Substantia nigra (tissue), 51 donors: ENCODE measurements at places on chromosomes 7 and 10.

DNA sequence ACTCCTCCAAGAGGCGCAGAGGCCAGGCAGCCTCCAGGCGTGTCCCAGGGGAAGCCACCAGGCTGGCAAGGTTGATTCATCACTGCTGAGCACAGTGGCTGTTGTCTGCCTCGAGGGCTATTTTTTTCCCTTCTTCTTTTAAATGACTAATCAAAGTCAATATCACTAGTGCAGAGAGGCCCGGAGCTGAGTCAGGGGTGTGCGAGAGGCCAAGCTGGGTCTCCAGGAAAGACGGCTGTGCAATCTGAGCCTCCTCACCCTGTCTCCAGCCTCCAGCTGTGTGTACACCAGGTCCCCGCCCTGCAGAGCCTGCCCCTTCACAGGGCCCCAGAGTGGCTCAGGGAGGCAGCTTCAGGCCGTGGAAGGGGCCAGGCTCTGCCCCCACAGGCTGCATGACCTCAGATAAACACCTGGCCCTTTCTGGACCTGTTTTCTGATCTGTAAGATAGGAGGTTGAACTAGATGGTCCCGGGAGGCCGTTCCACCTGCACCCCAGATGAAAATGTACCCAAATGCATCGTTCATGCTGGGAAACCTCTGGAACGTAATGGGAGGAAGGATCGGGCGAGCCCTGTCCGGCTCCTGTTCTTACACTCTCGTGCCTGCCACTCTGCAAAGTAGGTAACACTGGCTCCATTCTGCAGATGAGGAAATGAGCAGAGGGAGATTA is 3.7 kb downstream of the STX1A start:
- DNase-seq, result no peak

DNA sequence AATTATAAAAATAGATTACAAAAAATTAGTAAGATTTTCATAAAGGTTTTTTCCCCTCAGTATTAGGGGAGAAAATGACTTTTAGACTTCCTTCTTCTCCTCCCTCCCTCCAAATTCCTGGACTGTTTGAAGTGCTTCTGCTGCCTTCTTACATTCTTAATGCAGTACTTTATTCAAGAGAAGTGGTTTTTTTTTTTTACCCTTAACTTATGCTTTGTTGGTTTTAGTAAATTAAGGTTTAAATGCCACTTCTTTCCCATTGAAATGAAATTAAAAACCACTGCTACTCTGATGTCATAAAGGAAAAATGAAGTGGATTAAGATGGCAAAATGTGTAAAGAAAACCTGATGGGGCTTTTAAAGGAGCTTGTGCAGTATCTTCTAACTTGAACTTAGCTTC is 140.7 kb downstream of the VTI1A start:
- DNase-seq, result no peak

DNA sequence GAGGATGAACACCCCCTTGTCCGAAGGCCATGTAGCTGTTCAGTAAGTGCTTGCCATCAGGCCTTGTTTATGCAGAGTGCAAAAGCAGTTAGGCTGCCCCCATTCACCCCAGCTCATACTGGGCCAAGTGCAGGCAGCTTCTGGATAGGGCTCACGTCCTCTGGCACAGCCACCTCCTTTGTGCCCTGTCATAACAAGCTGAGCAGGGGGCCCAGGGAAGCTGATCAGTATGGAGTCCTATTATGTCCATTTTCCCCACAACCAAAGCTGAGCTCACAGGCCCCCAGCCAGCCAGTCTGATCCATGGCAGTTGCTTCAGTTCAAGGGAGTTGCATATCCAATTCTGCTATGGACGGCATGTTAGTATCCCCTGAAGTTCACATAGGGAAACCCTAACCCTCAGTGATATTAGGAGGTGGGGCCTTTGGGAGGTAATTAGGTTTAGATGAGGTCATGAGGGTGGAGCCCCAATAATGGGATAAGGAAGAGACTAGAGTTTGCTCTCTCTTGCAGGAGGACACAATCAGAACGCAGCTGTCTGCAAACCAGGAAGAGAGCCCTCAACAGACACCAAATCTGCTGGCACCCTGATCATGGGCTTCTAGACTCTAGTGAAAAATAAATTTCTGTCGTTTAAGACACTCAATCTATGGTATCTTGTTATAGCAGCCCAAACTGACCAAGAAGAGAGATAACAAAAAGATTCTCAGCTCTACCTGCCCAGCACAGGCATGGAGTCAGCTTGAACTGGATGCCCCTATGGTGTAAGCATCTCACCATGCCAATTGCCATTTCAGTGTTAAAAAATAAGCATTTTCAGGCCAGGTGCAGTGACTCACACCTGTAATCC is 155.9 kb downstream of the FGFR2 start:
- DNase-seq, result no peak

- no peak for DNase-seq
These were observed 33.1 kb downstream of the MASTL start for GRCh38 chr10:27188259-27188658.

- no peak for DNase-seq
These were observed 59.2 kb downstream of the C10orf90 start for GRCh38 chr10:126611303-126611702.

DNA sequence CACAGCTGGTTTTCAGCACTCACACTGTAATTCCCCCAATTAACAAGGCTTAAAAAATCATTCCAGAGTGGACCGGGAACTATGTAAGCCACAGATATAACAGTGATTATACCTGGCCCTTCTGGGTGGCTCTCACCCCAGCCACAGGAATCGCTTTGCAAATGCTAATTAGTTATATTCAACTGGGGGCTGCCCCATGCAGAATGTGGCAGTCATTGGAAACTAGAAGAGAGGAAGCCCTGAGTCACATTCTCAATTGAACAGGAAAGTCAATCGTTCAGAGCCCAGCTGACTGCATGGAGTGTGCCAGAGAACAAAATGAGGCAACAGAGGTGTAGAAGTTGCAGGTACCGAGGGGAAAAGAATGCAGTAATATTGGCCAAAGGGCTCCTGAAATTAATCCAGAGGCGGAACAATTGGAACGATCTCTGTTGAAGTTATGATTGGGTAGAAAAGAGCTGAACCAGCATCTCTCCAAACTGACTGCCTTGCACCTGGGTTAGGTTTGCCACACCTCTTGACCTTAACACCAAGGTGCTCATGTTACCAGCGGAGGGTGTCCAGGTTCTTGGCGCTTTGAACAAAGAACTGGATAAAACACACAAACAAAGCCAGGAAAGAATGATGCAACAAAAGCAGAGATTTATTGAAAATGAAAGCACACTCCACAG is 909.7 kb upstream of the AUTS2 start:
- no peak for DNase-seq

DNA sequence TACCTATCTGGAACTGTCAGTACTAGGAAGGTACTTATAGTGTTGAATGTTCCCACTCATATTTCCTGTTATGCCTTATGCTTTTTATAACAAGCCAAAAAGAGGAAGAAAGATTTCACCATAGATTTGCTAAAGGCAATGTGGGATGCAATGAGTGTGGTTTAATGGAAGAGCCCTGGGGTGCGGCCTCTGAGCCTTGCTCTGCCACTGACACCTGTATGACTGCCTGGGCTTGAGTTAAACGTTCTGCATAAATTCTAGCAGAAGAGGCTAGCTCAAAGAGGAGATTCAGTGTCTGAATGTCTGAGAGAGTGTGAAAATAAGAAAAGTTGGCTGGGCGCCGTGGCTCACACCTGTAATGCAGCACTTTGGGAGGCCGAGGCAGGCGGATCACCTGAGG is 143.8 kb downstream of the TPST1 start:
- no peak for DNase-seq

DNA sequence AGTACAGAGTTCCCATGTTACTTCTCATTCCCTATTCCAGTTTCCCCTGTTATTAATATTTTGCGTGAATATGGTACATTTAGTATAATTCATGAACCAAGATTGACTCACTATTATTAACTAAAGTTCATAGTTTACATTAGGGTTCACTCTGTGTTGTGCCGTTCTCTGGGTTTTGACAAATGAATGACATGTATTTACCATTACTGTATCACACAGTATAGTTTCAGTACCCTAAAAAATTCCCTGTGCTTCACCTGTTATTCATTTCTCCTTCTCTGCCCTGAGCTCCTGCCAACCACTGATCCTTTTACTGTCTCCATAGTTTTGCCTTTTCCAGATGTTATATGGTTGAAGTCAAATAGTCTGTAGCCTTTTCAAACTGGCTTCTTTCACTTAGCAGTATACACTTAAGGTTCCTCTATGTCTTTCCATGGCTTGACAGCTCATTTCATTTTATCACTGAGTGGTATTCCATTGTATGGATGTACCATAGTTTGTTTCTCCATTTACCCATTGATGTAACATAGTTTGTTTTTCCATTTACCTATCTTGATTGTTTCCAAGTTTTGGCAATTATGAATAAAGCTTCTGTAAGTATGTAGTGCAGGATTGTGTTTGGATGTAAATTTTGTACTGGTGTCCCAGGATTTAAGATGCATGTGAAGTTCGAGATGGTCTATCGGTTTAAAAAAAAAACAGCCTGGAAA is 58.8 kb downstream of the CDK14 start:
- no peak for DNase-seq

- DNase-seq, result no peak
These were observed 399.4 kb downstream of the PLXDC2 start for GRCh38 chr10:20215547-20216152.

DNA sequence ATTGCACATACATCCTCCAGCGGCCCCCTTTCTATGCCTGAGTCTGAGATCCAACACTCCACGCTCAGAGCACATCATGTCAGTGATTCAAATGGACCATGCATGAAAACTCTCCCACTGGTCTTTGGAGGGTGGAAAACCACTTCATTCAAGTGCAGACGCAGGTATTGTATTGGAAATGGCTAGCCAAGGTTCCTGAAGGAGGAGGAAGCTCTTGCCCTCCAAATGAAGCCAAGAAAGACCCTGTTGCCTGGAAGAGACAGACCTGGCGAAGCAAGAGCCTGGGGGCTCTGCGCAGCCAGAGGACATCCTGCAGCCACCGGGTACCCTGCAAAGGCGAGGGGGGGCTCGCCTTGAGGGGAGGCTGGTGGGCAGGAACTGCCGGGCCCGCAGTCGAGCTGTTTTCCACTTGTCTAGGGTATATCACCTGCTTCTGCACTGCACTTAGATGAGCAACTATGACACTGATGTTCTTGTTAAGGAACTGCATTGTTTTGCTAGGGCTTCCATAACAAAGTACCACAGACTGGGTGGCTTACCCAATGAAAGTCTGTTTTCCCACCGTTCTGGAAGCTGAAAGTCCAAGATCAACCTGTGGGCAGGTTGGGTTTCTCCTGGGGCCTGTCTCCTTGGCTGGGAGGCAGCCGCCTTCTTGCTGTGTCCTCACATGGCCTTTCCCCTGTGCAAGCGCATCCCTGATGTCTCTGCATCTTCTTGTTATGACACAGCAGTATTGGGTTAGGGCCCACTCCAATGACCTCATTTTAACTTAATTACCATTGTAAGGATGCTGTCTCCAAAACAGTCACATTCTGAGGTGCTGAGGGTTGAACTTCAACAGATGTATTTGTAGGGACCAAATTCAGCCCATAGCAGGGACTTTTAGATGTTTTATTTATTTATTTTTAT is 233.4 kb downstream of the ARHGAP12 start:
- no peak for DNase-seq

DNA sequence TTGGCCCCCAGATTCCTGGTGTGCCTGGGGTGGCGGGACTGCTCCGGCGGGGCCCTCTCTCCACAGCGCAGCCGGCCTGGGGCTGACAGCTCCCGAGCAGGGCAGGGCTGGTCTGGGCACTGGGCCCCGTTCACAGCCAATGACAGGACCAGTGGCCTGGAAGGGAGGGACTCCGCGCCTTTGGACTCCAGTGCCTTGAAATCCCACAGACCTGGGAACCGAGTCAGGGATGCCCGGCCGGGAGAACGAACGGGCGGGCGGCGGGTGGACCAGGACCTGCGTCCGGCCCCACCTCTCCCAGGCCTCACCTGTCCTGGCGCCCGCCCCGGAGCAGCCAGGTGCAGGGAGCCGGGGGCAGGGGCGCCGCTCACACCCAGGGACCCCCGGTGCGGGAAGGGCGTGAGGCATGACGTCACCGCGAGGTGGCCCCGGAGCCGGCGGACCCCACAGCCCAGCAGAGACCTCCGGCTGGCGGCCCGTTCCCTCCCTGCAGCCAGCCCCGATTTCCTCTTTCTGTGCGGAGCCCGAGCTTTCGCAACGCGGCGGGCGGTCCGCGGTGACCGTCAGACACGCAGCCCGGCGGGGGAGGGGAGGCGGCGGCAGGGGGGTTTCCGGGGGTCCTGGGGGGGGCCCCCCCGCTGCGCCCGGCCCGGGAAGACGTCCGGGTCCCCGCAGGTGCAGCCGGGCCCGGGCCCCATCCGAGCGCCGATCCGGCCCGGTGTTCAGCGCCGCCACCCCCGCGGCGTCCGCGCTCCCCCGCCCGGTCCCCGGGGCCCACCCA is 743 bp downstream of the ADAP1 start:
- peak; percentile 77 for DNase-seq

DNA sequence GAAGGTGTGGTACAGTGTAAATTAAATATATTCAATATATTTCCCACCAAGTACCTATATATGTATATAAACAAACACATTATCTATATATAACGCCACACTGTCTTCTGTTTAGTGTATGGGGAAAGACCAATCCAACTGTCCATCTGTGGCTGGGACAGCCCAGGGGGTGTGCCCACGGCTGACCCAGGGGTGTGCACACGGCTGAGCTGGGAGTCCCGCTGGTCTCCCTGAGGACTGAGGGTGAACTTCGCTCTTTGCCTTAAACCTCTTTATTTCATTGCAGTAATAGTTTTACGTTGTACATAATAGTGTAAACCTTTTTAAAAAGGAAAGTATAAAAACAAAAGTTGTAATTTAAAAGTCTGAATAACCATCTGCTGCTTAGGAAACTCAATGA is 6.3 kb downstream of the EN2 start:
- DNase-seq, result no peak

DNA sequence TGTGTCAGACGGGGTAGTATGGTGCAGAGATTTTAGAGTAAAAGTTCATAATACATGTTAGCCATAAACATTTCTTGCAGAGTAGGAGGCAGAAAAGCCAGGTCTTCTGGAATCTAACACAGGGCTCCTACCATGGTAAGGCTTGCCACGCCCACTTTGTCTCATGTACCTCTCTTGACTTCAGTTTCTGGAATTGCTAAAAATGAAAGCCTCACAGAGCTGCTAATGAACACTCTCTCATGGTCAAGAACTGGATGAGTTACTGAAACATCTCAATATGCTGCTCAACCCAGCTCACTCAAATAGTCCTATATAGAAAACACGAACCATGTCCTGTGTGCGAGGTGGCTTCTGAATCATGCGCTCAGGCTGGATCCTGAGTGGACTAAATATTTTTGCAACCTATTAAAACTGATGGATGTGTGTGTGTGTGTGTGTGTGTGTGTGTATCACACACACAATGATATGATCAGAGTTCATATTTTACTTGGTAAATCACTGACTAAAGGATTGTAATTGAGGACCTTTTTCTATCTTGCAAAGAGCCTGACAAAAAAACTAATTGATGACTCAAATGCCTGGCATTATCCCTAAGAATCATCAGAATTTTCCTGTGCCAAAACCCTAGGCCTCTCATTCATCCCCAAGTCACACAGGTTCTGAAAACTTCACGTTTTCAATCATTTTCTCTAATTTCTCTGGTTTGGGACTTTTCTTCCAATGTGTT is 1306.6 kb downstream of the XPNPEP1 start:
- DNase-seq, result no peak

DNA sequence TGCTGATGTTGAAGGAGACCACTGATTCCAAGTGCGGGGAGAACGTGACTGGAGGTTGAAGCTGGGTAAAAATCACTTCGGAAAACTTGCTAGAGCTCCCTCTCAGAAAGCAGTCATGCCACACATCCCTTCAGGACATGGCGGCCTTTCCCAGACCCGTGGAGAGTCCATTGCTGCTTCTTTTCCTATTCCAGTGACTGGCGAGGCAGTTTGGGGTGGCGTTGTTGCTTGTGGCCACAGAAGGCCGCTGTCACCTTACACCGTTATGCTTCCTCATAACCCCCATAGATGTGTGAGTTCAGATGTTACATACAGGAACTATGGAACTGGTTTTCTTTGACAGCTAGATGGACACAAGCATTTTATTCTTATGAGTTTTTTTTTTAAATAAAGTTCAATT is 235.6 kb upstream of the POM121L12 start:
- no peak for DNase-seq
